ENCODE measurements at places on chromosomes 1 and 21.
A peak's percentile ranks its signal among the peaks of the same experiment; 100 is the strongest.

GRCh38 chr1:57007948-57008347 is 42.1 kb upstream of the C8B start:
- DNase-seq: no peak

DNA sequence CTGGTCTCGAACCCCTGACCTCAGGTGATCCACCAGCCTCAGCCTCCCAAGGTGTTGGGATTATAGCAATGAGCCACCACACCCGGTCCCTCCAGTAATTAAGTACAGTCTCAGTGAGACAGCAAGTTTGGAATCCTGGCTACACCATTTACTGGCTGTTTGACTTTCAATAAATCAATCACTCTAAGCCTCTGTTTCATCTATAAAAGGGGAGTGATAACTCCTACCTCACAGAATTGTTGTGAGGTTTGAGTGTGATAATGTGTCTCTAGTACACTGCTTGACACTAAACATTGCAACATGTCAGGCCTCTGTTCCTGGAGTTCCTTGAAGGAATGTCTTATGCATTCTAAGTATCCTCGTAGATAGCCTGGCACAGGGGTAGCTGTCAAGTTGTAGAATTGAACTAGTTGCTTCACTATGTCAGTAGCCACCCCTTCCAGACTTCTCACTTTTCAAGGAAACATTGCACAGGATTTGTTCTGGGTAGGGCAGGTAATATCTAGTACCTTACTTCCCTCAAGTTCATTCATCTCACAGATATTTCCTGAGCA is 12.4 kb downstream of the ENTREP3 start:
- no peak for DNase-seq

GRCh38 chr1:211900441-211900840 is 69.9 kb upstream of the LPGAT1 start:
- no peak for DNase-seq

GRCh38 chr1:41135196-41135947 is 106.7 kb downstream of the SCMH1 start:
- DNase-seq: no peak

DNA sequence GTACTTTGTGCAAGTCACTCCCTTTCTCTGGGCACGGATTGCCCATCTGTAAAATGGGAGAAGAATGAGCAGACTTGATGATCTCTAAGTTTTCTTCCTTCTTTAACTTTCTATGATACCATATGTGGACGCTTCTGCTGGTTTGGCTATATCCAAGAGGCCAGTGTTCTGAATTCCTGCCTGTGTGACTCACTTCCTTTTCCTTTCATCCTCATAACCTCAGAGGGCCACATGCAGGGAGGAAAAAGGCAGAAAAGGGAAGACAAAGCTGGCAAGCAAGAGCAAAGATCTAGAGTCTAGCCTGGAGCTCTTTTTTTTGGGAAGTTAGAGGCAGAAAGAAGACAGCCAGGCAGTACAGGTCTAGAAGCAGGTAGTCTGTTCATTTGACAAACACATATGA is 151.2 kb downstream of the OMA1 start:
- DNase-seq: no peak

DNA sequence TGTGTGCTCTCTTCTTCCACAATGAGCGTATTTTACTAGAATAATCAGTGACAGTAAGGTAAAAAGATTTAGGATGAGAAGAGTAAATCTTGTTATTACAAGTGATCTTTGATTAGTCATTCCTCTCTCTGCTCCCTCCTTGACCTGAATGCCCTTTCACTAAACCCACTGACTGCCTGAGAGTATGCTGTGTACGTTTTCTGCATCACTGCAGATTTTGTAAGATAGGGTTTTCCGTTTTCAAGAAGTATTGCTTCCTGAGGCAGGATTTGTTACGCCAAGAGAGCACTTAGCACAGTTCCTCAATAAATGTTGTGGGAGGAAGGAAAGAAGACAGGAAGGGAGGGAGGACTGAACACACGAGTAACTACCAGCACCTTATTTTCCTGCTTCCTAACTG is 7.7 kb upstream of the LAMB3 start:
- DNase-seq: no peak

- DNase-seq: no peak
Observed at GRCh38 chr1:15168479-15168878, 14.9 kb downstream of the TMEM51 start.

DNA sequence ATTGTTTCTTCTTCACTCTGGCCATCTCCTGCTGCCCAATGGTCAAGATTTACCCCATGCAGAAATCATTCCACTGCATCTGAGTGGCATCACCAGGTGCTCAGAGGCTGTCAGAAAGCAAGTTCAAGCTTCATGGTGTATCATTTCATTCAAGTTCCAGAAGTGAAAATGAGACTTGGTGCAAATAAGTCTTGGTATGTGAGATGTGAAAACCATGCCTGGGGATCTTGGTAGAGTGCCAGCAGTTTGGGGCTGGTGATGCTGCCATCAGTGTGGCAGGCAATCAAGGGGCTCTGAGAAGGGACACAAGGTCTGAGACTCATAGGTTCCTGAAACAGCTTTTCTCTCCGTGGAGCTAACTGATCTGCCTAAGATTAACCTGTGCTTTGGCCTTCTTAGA is 52.0 kb downstream of the CD2 start:
- no peak for DNase-seq

GRCh38 chr1:153627715-153628626 is at the start of gene S100A1:
S100A1 (plus strand) TSS chr1:153628434; CDS start chr1:153630522, 2,088 bp downstream.
- no peak for DNase-seq

- DNase-seq: no peak
Observed at GRCh38 chr1:218664385-218665170, 319.4 kb downstream of the TGFB2 start.

- no peak for DNase-seq
Observed at GRCh38 chr1:192706936-192707335, 71.0 kb downstream of the RGS13 start.

GRCh38 chr1:226980122-226980560 is 40.0 kb downstream of the COQ8A start:
- no peak for DNase-seq

DNA sequence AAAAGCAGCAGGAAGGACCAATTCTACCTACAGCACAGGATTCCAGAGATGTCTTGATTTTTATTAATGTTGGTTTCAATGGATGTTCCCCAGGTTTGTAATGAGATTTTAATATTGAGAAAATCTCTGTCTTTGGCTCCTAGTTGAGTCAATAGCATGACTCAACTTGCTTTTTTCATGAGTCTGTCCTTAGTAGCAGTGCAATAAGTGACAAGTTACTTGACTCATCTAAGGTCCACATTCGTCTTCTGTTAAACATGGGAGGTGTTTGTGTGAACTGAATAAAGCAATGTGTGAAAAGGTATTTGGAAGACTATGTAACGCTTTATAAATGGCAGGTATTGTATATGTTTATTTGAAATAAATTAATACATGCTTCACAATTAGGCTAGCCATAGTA is 645.0 kb upstream of the PTBP2 start:
- no peak for DNase-seq

GRCh38 chr1:211551638-211552460 is 27.1 kb downstream of the SLC30A1 start:
- no peak for DNase-seq

DNA sequence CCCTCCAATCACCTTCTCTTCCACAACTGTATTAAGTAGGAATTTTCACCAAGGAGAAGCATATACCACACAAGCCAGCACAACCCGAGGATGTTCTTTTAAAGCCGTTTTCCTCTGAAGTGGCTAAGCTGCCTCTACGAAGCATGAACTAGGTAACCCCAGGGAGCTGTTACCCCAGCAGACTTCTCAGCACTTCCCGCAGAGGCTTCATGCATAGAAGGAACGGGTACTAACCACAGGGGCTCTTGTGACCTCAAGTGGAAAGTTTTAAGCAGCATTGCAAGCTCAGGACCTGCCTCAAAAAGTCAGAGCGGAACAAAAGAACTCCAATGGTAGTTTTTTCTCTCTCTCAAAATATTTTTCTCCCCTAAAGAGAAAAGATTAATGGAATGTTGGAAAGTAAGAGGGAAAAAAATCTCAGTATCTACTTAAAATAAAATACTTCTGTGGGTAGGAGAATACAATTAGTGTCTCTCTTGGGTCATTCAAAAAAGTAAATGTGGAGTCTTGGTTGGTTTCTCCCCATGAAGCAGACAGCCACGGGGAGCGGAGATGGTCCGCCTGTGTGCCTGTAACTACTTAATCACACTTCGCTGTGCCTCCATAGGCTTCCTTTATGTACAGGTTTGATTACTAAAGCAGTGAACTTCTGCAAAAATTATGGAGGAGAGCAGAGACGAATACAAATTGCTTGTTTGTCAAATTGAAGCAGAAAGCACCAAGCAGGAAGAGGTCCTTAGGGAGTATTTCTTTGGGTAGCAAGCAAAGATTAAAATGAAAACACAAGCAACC is 40.9 kb downstream of the STX6 start:
- no peak for DNase-seq

DNA sequence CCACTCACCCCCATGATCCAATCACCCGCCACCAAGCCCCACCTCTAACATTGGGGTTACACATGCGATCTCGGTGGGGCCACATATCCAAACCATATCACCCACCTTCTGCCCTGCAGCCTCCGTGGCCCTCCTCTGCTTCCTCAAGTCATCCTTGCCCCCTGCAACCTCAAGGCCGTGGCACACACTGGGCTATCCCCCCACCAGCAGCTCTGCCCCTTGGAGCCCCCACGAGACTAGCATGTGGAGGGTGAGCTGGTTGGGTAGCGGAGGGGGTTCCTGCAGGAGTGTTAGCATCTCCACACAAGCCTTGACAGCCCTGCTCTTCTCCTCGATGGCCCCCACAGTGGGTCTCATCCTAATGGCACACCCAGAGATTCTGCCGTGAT is 100.8 kb downstream of the TOMM20 start:
- DNase-seq: no peak

DNA sequence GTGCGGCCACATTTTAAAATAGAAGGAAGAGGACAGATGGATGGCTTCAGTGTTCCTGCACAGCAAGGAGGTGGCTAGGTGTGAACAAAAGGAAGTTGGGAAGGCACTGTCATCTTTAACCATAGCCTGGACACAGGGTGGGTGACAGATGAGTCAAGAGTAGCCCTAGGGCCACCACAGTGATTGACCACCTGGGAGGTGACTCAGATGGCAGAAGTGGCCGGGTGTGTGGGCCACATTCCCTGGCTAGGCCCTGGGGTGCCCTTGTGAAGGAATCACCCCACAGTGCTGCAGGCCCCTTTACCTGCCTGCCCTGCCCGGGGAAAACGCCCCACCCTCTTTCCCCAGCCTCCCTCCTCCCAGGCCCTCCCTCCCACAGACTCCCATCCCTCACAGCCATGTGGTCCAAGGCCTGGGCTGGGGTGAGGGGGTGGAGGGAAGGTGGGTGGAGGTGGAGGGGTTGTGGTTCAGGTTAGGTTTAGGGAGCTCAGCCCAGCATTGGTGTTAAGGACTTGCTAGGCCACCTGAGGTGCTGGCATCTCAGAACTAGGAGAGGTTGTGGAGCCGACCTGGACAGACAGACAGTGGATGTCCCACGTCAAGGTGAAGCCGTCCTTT is 59.1 kb downstream of the SPSB1 start:
- no peak for DNase-seq

- no peak for DNase-seq
Observed at GRCh38 chr1:236009857-236010256, 55.0 kb downstream of the NID1 start.

- no peak for DNase-seq
Observed at GRCh38 chr1:185208626-185209180, 51.7 kb downstream of the SWT1 start.

DNA sequence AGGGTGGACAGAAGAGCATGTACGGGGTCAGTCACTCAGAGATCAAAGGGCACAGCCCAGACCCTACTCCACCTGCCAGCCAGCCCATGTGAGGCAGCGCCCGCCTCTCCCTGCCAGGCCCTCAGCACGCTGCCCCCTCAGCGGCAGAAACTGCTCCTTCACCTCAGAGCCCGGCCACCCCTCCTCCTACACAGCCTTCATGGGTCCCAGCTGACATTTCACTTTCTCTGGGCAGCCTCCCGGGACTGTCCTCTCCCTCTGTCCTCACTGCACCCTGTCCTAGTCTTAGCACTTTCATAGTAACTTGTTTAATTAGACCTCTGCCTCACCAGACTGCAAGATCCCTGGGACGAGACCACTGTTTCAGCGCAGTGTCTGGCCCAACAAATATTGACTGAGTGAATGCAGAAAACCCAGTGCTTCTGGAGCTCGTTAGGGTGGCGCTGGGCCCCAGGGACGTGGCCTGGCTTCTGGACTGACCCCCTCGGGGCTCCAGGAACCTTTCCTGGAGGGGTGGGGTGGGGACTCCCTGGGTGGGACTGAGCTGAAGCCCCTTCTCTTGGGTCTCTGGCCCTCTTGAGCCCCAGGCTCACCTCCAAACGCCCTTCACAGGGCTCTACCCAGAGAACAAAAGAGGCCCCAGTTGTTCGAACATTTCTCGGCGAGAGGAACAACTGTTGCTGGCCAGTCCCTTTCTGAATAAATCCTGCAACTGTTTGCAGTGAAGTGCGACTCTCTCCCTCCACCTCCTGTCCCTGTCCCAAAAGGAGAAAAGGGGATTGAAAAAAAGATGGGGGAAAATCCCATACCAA is 114.9 kb downstream of the CASZ1 start:
- no peak for DNase-seq

GRCh38 chr21:39141502-39141901 is 41.7 kb downstream of the PSMG1 start:
- DNase-seq: peak; percentile 47

DNA sequence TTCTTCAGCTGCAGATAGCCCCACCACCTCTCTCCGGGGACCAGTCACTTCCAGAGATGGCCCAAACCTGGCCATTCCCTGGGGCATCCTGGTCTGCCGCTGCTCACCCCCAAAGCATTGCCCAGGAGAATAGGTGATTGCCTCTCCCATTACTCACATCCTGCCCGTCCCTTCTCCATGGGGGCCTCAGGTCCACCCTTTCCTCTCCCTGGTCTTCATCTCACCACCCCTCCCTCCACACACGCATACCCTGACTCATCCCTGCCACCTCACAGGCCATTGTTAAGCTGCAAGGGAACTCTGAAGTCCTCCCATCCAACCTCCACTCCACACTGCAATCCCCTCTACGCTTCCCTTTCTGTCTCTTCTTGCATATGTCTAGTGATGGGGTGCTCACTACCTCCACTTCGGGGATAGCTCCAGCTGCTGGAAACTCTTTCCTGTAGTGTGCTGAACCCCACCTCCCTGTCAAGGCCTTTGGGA is at the start of gene PLEKHG5:
Gene PLEKHG5 (minus strand): TSS at position 188 of the 483 bp plus-strand sequence. CDS start 14,096 bp downstream, outside the sequence.
- DNase-seq: no peak
